ENCODE measurements at places on chromosomes 11 and 22.

- DNase-seq = peak; percentile 55
Observed at GRCh38 chr11:47099214-47099917, 77.3 kb downstream of the ARFGAP2 start.

GRCh38 chr11:111307472-111308108, 9.2 kb downstream of the POU2AF3 start:
- DNase-seq = peak; percentile 79

DNA sequence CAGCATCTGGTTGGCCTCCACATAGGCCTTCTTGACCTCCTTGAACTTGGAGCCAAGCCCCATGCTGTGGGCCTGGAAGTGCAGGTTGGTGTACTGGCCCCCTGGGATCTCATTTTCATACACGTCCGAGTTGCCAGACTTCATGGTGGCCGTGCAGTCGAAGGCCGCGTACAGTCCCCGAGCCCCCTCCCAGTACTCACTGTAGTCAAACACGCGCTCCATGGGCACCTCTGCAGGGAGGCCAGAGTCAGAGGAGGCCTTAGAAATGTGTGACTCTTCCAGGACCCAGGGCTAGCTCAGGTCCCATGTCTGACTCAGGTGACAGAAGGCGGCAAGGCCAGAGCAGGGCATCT, 6.7 kb upstream of the LRFN4 start:
- no peak for DNase-seq

- DNase-seq = no peak
Observed at GRCh38 chr11:105220121-105220520, 80.6 kb upstream of the CARD18 start.

- DNase-seq = no peak
Observed at GRCh38 chr22:39384750-39385480, 14.7 kb upstream of the TAB1 start.

DNA sequence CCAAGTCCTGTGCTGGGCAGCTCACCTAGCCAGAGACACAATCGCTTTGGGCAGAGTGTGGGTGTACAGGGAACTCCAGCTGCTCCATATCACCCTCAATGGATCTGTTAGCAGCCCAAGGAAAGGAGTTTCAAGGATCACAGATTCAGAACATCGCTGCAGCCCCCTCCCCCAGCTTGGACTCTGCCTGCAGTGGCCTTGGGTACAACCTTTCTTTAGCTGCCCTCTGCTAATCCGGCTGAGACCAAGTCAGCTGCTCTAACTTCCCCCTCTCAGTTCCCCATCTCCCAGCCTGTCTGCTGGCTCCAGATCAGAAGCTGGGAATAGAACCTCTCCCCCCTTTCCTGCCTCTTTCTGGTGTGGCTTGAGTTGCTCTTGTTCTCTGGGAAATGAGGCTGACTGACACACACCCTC, 1.3 kb downstream of the TMEM86A start:
- no peak for DNase-seq

DNA sequence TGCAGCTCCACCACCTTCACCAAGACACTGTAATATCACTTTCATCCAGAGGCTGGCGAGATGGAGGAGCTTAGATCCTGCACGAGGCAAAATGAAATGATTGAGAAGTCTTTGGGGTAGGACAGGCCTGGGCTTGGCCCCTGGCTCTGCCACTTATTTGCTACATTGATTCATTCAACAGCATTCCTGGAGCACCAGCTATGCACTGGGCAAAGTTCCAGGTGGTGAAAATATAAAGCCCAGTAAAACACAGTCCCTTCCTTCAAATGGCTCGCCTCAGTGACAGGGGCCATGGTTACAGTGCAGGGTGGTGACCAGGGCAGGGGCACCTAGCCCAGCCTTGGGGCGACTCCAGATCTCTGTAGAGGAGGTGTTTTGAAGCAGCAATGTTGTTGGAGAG, 19.7 kb downstream of the ALX4 start:
- no peak for DNase-seq

GRCh38 chr22:43036282-43036829, 21.4 kb upstream of the PACSIN2 start:
- no peak for DNase-seq

DNA sequence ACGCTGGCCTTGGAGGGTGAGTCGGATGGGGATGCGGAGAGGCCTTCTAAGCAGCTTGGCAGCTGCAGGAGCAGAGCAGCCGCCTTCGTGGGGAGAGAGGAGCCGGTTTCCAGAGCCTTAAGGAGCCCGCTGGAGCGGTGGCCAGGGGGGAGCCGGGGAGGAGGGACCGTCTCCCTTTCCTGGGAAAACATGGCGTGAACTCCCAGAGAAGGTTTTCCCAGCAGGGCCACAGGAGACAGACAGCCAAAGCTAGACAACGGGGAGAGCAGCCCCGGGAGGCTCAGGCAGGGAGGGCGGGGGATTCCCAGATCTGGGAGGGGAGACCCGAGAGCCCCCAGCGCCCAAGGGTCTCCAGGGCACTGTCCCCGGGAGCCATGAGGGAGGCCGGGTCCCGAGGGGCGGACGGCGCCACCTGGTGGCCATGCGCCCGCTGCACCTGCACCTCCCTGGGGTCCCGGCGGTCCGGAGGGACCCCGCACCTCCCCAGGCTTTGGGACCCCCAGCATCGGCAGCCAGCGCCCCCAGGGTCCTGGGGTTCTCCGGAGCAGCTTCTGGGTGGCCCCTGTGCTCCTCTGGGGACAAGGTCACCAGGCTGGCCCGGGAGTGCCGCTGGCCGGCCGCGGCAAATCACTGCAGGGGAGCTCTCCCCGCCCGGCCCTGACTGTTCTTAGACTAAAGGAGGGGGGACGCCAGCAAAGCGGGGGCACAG, 2.4 kb upstream of the SYT8 start:
- DNase-seq = no peak

GRCh38 chr11:13012056-13012661, 3.0 kb downstream of the RASSF10 start:
- DNase-seq = no peak

DNA sequence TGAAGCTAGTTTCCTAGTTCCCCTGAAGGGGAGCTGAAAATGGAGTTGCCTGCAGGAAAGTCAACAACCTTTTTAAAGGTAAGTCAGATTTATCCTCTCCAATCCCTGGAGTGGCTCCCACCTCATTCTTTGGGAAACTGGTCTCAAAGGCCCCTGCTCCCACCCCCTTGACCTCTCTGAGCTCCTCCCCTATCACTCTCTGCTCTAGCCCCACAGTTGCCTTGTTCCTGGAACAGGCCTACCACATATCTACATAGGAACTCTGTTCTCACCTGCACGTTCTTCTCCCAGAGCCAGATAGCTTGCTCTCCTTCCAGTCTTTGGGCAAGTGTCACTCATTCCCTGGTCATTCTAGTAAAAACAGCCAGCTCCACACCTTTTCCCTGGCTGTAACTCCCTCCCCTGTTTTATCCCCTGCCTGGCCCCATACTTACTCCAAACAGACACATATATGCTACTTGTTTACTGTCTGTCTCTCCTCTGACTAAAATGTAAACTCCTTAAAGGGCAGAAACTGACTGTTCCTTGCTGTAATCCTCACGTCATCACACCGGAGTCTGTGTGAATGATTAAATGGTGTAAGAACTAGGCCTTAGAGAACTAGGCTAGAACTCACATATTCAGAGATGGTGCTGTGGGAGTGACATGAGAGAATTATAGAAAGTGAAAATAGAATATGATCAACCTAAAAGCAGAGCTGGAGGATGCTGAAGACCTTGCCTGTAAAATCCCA, 53.3 kb downstream of the TCF20 start:
- no peak for DNase-seq

GRCh38 chr22:31681349-31682345, 19.6 kb upstream of the PISD start:
- no peak for DNase-seq

- no peak for DNase-seq
Observed at GRCh38 chr11:61912530-61912898, 4.9 kb downstream of the RAB3IL1 start.

GRCh38 chr11:76090174-76090573, 116.1 kb downstream of the WNT11 start:
- no peak for DNase-seq

DNA sequence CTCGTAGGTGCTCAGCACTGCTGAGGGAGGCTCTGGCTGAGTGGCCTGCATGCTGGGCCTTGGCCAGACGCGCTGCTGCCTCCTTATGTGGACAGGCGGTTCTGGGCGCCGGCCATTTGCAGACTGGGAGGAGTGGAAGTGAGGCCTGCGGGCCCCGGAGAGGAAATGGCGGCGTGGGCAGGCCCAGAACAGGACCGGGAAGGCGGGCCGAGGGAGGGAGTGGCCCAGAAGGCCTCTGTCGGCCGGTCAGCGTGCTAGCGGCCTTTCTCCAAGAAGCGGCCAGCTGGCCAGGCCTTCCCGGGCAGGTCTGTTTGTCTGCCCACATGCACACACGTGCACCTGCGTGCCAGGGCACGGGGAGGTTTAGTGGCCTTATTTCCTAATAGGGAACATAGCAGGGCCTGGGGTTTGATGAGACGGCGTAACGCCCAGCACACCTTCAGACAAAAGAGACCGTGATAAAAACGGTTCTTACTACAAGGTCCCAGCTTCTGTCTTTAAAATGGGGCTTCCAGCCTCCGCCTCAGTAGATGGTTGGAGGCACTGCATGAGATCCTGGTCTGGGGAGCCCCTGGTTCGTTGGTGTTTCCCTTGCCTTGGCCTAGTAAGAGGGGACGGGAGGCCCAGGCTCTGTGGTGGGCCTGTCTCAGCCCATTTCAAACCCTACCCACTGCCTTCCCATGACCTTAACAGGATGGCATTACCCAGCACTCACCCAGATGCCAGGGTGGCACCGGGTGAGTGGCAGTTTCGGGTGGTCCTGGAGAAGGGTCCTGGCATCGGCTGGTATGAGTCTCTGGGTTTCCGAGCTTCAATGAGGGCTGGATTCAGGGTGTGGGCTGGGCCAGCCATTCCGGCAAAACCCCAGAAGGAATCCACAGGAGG, 65.1 kb upstream of the PPARA start:
- no peak for DNase-seq

Measured in NCI-H2029 treated with DMSO at 0.1 percent for 48 hours (cell line).